LNCaP clone FGC (cell line): ENCODE measurements at places on chromosomes 4 and X.
A peak's percentile ranks its signal among the peaks of the same experiment; 100 is the strongest.

DNA sequence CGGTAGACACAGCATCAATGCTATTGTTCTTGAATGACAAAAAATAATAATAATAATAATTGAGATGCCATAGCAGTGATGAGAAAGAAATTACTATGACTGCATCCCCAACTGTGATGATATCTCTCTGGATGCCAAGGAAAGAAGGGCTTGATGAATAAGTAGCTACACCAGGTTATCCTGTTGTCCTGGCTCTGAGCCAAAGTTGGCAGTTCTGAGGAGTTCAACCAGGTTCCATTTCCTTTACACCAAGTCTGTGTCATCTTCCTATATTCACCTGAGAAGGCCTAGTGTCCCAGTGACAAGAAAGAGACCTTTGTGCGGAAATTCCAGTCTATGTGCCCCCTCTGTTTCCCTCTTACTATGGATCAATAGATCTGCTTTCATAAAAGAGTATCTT lies 3.4 kb upstream of the MAML3 start:
- no peak for DNase-seq

GRCh38 chr4:14772388-14772787 lies 229.9 kb upstream of the CPEB2 start:
- no peak for DNase-seq

DNA sequence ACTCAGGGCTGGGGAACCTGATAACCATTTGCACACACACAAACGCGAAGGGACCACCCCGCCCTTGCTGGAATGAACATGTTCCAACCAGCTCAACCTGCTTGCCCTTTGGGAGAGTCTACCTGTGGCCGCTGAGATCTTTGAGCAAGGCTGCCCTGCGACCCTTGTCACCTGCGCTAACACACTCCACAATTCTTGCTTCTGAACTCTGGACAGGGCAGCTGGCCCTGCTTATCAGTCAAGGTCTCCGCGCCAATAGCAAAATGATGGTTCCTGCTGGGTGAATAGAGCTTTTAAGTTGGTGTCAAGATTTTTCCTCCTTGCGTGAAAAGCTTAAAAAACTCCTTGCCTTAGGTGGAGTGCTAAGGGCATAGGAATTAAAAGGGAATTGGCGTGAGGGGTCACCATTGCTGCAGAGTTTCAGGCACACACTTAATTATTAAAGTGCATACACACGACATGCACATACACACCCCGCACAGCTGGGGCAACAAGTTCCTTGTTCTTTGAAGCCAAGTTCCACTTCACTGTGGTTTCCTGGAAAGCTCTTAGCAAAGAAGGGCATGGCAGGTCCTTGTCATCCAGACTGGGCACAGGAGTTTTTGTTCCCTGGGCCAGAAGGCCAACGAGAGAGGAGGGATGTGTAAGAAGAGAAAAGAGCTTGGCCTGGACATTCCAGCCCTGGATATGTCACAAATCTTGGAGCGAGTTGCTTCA lies 207.7 kb downstream of the STIM2 start:
- DNase-seq = no peak

GRCh38 chrX:100599456-100599855 lies 14.7 kb downstream of the TNMD start:
- DNase-seq = no peak

GRCh38 chr4:42914937-42915336 lies 22.4 kb downstream of the GRXCR1 start:
- DNase-seq = no peak

- no peak for DNase-seq
These were observed 245.8 kb upstream of the GK2 start for GRCh38 chr4:79653871-79654270.

GRCh38 chrX:112819813-112820212 lies 20.8 kb downstream of the AMOT start:
- DNase-seq = no peak

DNA sequence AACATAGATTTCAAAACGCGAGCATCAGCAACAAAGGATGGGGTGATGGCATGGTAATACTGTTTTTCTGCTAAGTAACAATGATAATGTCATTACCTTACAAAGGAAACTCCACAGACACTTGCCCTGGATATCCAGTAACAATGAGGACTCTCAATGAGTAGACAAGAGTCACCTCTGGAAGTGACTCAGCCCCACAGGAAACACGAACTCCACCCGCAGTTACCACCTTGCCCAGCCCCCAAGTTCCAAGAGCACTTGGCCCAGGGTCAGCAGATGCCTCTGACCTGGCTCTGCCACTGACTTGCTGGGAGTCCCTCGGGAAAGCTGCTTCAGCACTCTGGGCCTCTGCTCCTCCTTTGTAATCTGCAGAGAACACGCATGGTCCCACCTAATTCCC lies 110.3 kb upstream of the MAP3K15 start:
- DNase-seq = no peak

DNA sequence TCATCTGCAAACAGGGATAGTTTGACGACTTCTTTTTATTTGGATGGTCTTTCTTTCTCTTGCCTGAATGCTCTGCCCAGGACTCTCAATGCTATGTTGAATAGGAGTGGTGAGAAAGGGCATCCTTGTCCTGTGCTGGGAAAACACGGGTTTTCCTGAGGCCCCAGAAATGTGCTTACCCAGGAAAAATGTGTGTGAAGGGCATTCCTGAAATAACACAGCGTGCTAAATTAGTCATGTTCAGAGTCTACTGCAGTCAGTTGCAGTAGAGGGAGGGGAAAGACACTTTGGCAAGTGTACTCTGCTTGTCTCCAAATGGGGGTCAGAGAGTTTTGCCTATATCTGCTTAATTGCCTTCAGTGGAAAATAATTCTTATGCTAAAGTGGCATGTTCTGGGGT lies 153.9 kb downstream of the CCNG2 start:
- DNase-seq = no peak

GRCh38 chr4:119656342-119656741 lies 27.7 kb upstream of the PDE5A start:
- DNase-seq = no peak

DNA sequence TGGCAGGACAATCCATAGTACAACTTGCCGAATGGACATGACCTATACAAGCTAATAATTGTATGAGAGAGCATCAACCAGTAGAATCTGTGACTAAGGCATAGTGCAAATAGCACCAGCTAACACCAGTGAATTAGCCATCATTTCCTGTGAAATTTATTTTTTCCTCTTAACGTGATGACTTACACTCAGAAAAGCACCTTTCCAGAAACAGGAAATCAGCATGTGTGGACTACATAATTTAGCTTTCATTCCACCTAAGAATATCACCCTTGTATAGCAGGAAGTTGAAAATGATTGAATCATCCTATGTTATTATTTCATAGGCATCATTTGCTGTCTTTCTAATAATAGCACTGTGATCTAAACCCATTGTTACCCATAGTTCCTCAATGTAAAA lies 1393.4 kb upstream of the PCDH7 start:
- no peak for DNase-seq

GRCh38 chrX:119880552-119881437 lies 9.2 kb downstream of the NDUFA1 start:
- no peak for DNase-seq

- DNase-seq = no peak
These were observed 58.0 kb downstream of the CNGA2 start for GRCh38 chrX:151792505-151792904.

GRCh38 chrX:20237864-20238263 lies 28.8 kb downstream of the RPS6KA3 start:
- no peak for DNase-seq

- no peak for DNase-seq
These were observed 36.0 kb upstream of the SPANXC start for GRCh38 chrX:141278306-141278705.

GRCh38 chr4:88104902-88105610 lies 53.4 kb downstream of the ABCG2 start:
- DNase-seq = peak; percentile 76

GRCh38 chr4:34157547-34157946 lies 2086.8 kb downstream of the ARAP2 start:
- DNase-seq = no peak

- no peak for DNase-seq
These were observed 114.1 kb upstream of the TRIM2 start for GRCh38 chr4:153090181-153090580.

DNA sequence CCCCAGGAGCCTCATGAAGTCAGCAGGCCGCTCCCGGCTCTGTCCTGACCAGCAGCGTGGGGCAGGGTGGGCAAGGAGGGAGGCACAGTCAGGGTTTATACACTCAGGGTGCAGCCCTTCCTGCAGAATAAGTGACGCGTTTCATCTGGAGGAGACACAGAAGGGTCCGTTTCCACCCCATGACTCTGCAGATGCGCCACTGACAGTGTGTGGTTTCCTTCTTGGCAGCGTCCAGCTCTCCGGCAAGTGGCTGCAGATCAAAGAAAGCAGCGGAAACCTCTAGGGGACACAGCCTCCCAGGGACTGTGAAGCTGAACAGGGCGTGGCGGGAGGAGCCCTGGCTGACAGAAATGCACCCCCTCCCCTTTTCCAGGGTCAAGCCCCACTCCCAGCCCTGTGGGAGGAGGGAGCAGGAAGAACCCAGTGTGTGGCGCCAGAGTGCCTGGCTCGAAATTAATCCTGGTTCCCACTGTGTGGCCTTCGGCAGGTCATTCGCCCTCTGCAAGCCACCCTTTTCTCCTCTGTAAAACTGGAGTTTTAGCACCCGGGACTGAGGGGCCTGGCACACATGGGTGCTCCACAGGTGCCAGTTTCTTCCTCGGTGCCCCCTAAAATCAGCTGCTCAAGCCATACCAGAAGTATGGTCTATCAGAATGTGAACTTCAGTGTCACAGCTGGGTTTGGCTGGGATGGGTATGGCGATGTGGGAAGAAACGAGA lies 17.3 kb upstream of the TBC1D14 start:
- DNase-seq = no peak

DNA sequence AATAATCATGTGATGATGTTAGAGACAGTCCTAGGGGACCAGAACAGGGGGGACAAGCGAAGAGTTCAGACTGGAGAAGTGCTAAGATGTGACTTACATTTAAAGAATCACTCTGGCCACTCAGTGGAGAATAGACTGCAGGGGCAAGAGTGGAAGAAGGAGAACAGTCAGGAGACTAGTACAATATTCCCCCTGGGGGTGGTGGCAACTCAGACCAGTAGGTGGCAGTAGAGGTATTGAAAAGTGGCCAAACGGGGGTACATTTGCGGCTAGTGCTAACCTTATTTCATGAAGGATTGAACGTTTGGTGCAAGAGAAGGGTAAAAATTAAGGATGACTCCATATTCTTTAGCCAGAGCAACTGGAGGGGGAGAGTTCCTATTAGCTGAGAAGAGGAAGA lies 2.7 kb upstream of the BMX start:
- DNase-seq = no peak

GRCh38 chrX:150649096-150649870 lies 43.9 kb upstream of the MTMR1 start:
- no peak for DNase-seq

- DNase-seq = no peak
These were observed 389.4 kb downstream of the UNC5C start for GRCh38 chr4:95159384-95159783.

GRCh38 chrX:10847333-10847732 lies 226.9 kb upstream of the MID1 start:
- no peak for DNase-seq

DNA sequence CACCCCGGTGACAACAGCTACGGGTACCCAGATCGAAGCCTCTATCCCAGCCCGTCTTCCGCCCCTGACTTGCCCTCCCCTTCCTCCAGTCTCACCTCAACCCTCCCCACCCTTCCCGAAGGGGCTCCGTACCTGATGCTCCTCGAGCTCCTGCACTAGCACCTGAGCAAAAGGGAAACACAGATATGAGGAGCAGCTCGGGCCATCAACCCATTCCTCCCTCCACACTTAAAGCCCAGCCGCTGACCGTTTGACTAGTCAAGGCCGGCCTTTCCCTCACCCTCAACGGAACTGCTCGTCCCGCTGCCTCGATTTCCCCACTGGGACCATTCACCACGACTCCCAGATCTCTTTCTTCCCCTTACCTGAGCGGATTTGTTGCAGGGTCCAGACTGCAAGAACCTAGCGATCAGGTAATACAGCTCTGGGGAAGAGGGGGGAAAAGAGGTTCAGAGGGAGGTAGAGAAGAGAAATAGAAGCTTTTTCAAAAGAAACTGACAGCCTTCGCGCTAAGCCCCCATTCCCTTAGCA lies 731 bp downstream of the BRWD3 start:
- DNase-seq = no peak

GRCh38 chr4:83217721-83218522 lies 66.7 kb downstream of the COQ2 start:
- no peak for DNase-seq

DNA sequence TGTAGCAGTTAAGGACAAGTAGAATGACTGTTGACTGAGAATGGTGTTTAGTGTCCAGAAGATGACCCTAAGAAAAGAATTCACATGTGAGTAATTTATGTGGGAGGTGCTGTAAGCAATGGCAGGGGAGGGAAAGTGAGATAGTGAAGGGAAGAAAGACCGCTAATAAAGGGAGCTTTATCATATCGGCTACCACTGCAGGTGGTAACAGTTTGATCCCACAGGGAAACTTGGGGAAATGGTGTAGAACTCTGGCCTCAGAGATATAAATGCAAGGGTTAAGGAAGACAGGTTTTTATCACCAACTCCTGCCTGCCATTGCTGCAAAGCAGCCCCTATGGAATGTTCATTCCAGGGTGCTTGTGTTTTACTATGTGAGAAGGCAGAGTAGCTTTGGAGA lies 489.6 kb downstream of the STPG2 start:
- no peak for DNase-seq

DNA sequence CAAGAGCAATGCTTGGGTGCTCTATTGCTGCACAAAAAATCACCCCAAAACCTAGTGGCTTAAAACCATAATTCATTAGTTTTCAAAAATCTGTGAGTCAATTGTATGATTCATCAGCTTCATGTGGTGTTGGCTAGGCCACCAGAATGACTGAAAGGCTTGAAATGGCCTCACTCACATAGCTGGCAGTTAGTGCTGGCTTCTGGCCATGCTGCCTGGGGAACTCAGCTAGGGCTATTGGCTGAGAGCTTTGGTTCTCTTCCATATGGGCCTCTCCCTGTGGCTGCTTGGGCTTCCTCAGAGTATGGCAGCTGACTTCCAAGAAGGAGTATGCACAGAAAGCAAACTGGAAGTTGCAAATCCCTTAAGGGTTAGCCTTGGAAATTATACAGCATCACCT lies 3.1 kb upstream of the MTMR1 start:
- DNase-seq = no peak

DNA sequence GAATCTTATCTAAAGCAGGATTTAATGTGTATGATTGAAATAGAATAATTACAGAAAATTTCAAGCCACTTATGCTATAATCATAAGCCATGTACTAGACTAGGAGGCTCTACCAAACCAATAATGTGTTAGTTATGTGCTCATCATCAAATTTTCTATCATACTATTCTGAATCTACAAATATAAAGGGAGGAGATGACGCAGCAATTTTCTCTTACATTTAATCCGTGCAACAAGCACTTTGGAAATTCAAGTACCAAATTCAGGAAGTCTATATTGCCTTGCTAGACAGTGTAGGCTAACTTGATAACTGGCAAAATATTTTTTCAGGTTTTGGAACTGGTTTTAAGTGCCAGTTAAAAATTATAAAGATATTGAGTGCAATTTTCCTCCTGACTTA lies 283.5 kb downstream of the C4orf33 start:
- no peak for DNase-seq

DNA sequence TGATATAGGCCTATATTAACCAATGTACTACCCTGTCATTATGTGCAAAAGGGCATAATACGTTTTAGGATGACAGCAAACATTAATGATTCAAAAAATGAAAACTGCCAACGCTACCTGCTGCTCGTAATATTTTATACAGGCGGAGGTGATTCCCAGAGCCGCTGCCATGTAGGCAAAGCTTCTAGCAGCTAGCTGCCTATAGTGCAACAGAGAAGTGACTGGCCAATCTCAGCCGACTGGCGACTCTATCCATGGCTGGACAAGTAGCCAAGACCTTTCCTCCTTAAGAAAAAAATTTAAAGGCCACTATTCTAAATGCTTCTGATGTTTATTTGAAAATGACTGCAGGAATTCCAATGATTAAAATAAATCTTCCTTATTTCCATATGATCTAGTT lies 1.9 kb downstream of the PPARGC1A start:
- no peak for DNase-seq
